ENCODE measurements at places on chromosomes 7 and 10.

DNA sequence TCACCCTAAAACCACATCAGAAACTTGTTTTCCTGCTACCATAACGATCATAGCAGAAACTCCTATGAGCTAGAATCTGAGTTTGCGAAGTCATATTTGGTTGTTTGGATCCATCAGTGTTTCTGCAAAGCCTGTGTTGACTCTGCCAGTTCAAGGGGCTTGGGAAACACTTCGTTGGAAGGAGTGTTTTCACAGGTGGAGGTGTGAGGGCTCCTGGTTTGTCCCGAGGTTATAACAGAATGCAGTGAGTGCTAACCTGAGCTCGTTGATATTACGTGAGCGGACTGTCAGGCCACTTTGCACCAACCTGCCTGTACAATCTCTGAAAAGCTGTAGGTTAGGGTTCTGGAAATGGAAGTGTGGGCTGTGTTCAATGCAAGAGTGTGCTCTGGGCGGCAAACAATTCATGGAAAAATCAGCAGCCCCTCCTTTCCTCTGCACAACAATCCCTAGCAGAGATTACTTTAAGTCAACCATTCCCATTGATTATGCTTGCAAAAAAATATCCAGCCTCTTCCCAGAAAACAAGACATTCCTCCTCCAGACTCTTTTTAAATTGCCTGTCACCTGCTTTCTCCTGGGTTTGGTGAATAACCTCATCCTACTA, 622.0 kb downstream of the TYW1 start:
- no peak for DNase-seq

DNA sequence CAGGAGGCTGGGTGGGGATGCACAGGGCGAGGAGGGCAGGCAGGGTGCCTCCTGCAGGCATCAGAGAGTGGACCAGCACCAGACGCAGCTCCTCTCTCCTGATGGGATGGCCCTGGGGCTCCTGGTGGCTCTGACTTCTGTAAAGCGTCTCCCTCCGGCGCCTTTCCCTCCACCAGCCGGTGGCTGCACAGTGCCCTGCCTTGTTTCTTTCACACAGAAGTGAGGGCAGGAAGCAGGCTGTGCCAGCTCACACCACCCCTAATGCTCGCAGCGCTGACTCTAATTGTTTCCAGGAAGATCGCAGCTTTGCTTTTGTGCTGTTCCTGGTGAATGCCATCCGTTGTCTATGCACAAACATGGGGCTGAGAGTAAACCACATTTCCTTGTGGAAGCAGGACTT, 152.3 kb upstream of the LANCL2 start:
- DNase-seq: no peak

GRCh38 chr10:5615316-5615715, 51.1 kb downstream of the ASB13 start:
- DNase-seq: no peak

DNA sequence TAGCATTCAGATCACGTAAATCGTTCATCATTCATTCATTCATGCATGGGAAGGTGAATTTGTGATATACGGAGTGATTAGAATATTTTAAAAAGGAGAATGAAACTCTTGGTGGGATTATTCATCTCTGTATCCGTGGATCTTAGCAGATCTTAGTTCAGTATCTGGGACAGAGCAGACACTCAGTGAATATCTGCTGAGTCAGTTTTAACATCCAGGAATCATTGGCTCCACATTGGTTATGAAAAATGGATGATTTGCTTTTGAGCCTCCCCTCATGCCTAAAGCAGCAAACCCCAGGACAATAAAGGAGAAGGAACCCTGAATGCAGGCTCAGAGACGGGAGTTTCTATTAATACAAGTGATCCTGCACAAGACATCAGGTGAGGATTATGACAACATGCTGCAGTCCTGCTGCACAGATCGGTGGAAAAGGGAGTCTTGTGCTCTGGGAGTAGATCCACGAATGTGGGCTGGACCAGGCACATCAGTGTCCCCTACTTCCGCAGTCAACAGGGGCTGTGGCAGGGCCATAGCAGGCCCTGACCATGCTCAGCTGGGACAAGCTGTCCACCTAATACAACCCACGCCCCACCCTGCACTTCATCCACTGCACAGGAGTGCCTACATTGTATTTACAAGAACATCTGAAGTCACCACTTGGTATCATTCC, 26.9 kb upstream of the FIGNL1 start:
- DNase-seq: no peak

GRCh38 chr10:48821692-48822091, 117.9 kb downstream of the LRRC18 start:
- no peak for DNase-seq

DNA sequence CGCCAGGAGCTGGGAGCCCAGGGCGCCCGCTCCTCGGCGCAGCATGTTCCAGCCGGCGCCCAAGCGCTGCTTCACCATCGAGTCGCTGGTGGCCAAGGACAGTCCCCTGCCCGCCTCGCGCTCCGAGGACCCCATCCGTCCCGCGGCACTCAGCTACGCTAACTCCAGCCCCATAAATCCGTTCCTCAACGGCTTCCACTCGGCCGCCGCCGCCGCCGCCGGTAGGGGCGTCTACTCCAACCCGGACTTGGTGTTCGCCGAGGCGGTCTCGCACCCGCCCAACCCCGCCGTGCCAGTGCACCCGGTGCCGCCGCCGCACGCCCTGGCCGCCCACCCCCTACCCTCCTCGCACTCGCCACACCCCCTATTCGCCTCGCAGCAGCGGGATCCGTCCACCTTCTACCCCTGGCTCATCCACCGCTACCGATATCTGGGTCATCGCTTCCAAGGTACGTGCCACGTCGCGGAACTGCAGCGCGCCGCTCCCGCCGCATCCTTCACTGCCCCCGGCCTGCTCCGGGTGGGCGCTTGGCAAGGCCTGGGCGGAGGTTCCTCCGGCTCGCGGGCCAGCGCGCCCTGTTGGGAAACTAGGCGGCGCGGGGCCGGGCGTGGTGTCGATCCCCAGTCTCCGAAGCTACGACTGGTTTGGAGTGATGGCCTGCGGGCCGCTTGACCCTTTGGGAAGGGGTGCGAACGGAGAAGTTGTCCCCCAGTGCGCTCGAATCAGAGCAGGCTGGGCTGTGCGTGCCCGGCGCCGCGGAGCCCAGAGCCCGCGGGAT, 868 bp downstream of the EMX2 start:
- no peak for DNase-seq

GRCh38 chr10:114557854-114558253, 100.2 kb downstream of the ABLIM1 start:
- no peak for DNase-seq

GRCh38 chr10:34687434-34688210, 127.5 kb downstream of the PARD3 start:
- DNase-seq: no peak

DNA sequence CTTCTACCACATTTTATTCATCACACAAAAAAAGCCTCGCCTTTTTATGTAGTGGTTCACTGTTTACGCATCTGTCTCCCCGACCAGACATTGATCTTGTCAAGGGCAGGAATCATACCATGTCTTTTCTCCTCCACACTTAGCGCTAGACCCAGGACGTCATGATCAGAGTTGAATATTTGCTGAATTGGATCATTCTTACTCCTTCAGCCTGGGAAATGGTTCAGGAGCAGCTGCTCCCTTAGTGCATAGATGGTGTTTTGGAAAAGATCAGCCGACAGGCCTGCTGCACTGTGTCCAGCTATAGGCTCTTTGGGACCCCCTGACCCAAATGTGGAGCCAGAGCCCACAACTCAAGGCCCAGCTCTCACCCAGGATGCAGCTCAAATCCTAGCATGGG, 249.1 kb upstream of the TMEM72 start:
- no peak for DNase-seq

DNA sequence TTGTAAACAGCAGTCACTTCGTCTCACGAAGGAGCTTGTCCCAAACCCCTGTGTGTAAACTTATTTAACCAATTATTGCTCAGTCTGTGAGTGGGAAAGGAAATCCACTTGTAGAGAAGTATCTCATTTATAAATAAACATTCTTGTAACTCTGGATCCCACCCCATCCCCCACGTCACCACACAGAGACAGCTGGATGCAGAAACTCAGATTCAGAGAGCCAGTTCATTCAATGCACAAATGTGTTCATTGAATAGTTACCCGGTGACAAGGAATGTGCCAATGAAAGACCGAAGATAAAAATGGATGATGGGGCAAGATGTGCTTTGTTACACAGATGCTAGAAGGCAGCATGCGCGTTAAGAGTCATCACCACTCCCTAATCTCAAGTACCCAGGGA, 8.3 kb upstream of the OCM start:
- DNase-seq: no peak

GRCh38 chr7:6576024-6576866, 1.0 kb upstream of the ZDHHC4 start:
- DNase-seq: no peak

Measured in suppressor macrophage treated with lipopolysaccharide for 1 hour (primary cell).